A549 (cell line): ENCODE measurements at places on chromosomes 3 and 15. TPM values are rescaled to one million over a fixed set of nuclear protein-coding genes. Genes with fewer than 3 reads are reported as not detected.

Gene EFCC1
- not detected in 3 replicates for polyA plus RNA-seq

DNA sequence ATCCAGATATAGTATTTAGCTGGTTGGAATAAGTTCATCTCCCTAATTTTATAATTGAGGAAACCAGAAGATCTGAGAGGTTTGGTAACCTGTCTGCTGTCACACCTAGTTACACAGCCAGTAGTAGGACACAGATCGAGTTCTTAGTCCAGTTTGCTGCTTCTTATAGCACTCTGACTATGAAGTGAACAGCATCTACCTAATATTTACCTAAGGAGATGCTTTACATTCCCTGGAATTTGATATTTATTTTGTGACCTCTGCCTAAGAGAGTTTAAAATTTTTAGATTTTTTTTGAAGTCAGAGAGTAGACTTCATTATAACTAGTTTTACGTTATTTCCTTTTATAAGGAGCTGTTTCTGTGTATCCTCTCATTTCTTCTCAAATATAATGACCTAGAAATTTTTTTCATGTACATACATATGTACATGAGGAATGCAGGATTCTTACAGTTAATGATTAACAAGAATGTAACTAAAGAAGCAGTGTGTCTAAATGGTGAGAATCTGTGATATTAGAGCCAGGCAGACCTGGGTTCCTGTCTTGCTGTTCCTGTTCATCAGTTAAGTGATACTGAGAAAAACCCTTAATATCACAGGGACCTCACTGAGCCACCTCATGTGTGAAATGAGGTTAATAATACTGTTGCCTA lies 4.3 kb downstream of the ARHGEF26 start:
- DNase-seq = no peak

Gene MYEF2
- 43.5 to 50.0 TPM (median 45.6 TPM) in 3 replicates for polyA plus RNA-seq

DNA sequence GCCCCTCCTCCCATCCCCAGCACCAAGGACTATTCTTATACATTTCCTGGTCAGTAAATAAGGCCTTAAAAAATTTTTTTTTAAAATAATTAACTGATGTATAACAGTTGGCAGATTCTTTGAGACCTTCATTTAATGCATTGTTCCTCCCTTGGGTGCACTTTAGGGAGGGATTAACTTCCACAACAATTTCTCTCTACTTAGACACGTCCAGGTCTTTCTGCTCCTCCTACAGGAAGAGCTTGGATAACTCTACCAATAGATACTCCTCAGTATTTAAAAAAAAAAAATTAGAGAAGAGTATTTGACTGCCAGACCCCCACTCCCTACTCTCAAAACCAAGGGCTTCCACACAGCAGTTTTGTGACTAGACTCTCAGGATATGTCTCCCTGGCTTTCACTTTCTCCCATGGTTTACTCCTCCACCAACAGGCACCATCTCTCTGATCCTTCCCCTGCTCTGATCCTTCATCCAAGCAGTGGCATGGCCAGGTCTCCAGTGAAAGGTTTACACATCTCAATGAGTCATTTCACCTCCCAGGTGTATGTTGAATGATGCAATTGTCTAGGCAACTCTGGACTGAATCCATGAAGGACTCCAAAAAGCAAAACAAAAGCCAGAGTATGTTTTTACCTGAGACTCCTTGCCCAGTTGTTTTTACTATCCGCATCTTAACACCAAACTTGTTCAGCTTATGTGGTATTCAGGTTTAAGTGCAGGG lies 7.4 kb downstream of the ZIC4 start:
- DNase-seq = no peak

GRCh38 chr3:182399978-182400737 lies 393.1 kb upstream of the ATP11B start:
- DNase-seq = no peak
